ENCODE measurements at places on chromosomes 4 and X.

DNA sequence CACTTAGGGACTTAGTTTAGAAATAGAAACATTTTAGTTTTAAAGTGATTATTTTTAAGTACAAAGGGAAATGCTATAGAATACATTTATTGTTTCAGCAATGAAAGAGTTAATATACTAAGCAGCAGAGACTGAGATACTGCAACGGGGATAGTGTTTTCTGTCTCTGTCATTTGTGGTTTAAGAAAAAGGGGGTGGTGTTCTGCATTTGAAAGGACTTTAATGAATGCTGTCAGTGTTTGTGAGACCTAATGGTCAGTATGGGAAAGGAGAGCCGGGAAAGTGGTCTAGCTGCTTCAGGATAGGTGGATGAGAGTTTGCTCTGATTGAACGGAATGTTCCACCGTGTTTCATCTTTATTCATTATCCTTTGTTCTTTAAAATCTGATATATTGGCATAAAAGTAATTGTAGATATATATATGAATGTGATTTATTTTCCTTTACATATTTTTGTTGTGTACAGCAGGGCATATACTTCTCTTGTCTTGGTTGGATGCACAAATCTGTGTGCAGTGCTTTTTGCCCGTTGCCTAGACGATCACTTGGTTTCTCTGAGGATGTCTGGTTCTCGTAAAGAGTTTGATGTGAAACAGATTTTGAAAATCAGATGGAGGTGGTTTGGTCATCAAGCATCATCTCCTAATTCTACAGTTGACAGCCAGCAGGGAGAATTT is at the start of gene KLHL5:
Gene KLHL5, plus strand, starts transcription at position 139 of the 676 bp plus-strand sequence. Its CDS starts 421 bp downstream, at position 560.
- no peaks in the 10 kb centered on the region for H3K27me3 ChIP-seq
- H3K36me3 ChIP-seq, result peaks cover 10% of the 10 kb centered on the region
- peaks cover 15% of the 10 kb centered on the region for H3K4me1 ChIP-seq
- no peak within 1 kb of the TSS for H3K4me3 ChIP-seq
- no peak for DNase-seq

- H3K27me3 ChIP-seq, result peaks cover 48% of the 10 kb centered on the region
- peak overlapping the region; percentile 51 for H3K4me3 ChIP-seq
- H3K36me3 ChIP-seq, result peaks cover 2% of the 10 kb centered on the region
Observed at GRCh38 chr4:24913119-24913485, 260 bp upstream of the CCDC149 start.

DNA sequence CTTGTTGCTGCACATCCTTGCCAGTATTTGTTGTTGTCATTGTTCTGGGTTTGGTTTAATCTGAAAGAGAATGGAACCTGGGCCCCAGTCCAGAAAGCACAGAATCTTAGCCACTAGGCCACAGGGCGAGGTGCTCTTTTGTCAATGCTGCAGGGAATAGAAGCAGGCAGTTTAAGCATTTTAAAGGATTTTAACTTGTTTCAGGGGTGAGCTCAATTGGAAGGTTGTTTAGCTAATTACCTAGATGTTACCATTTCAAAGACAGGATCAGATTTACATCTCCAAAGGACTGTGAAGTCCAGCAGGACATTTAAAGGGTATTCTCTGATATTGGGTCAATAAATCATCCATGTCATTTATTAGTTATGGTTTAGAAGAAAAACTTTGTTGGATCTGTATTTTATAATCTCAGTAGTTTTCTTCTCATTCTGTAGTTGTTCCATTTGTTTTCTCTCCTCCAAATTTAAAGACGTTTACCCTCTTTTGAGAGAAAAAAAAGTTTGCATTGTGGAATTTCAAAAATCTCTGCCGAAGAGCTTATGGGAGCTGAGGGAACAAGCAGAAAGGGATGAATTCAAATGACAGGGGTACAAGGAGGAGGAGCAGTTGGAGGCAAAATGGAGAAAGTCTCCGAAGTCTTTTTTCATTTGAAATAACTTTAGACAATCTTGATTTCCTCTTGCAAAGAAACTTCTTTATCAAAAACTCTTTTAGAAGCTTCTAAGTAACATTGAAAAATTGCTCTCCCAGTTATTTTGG is 57.5 kb upstream of the FAM47C start:
- no peak overlapping the region for H3K4me3 ChIP-seq
- no peak overlapping the region for H3K27ac ChIP-seq
- no peak for DNase-seq
- H3K4me1 ChIP-seq, result no peaks in the 10 kb centered on the region
- no peaks in the 10 kb centered on the region for H3K27me3 ChIP-seq

GRCh38 chrX:78118628-78119027 is 14.6 kb downstream of the PGK1 start:
- H3K27ac ChIP-seq, result no peak overlapping the region
- DNase-seq, result no peak
- H3K27me3 ChIP-seq, result no peaks in the 10 kb centered on the region
- no peak overlapping the region for H3K4me3 ChIP-seq
- peaks cover 67% of the 10 kb centered on the region for H3K36me3 ChIP-seq
- H3K4me1 ChIP-seq, result peaks cover 64% of the 10 kb centered on the region

GRCh38 chr4:119498527-119498926 is 130.1 kb downstream of the PDE5A start:
- H3K27ac ChIP-seq, result peak overlapping the region; percentile 7
- no peaks in the 10 kb centered on the region for H3K27me3 ChIP-seq
- H3K36me3 ChIP-seq, result peaks cover 21% of the 10 kb centered on the region
- no peak overlapping the region for H3K4me3 ChIP-seq

DNA sequence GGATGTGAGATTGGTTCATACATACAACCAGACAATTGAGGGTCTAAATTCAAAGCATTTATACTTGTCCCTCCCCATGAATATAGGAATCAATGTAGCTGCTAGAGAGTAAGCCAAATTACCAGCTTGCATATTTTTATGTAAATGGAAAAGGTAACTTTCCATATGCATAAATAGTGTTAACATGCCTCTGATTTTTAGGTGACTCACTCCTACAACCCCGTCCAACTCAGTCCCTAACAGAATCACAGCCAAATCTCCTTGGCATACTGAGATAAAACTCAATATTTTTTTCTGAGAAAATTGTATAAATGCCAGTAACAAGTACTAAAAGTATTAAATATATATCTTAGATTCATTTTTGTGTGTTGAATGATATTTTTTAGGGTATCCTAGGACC is 67.2 kb downstream of the INPP4B start:
- H3K27me3 ChIP-seq, result no peaks in the 10 kb centered on the region
- no peak overlapping the region for H3K27ac ChIP-seq
- peaks cover 4% of the 10 kb centered on the region for H3K36me3 ChIP-seq
- no peak overlapping the region for H3K4me3 ChIP-seq

- no peak for DNase-seq
- H3K4me3 ChIP-seq, result no peak overlapping the region
- peaks cover 26% of the 10 kb centered on the region for H3K4me1 ChIP-seq
- H3K36me3 ChIP-seq, result peaks cover 29% of the 10 kb centered on the region
- no peaks in the 10 kb centered on the region for H3K27me3 ChIP-seq
- H3K27ac ChIP-seq, result no peak overlapping the region
Observed at GRCh38 chr4:146182443-146182842, 6.9 kb downstream of the LSM6 start.

- no peak overlapping the region for H3K27ac ChIP-seq
- no peaks in the 10 kb centered on the region for H3K36me3 ChIP-seq
- no peak for DNase-seq
- no peaks in the 10 kb centered on the region for H3K4me1 ChIP-seq
- peaks cover 19% of the 10 kb centered on the region for H3K27me3 ChIP-seq
Observed at GRCh38 chr4:173477016-173477415, 53.0 kb downstream of the HAND2 start.

GRCh38 chr4:78254893-78255292 is 197.8 kb downstream of the FRAS1 start:
- no peaks in the 10 kb centered on the region for H3K27me3 ChIP-seq
- H3K36me3 ChIP-seq, result no peaks in the 10 kb centered on the region
- H3K27ac ChIP-seq, result no peak overlapping the region
- H3K4me1 ChIP-seq, result no peaks in the 10 kb centered on the region

- no peaks in the 10 kb centered on the region for H3K36me3 ChIP-seq
- no peak for DNase-seq
- no peaks in the 10 kb centered on the region for H3K27me3 ChIP-seq
- no peak overlapping the region for H3K4me3 ChIP-seq
Observed at GRCh38 chrX:17414839-17415238, 39.8 kb downstream of the NHS start.

- H3K27ac ChIP-seq, result no peak overlapping the region
- H3K4me3 ChIP-seq, result no peak overlapping the region
- H3K36me3 ChIP-seq, result peaks cover 18% of the 10 kb centered on the region
- peaks cover 26% of the 10 kb centered on the region for H3K4me1 ChIP-seq
- no peaks in the 10 kb centered on the region for H3K27me3 ChIP-seq
Observed at GRCh38 chrX:154363706-154364439, 10.6 kb downstream of the FLNA start.

DNA sequence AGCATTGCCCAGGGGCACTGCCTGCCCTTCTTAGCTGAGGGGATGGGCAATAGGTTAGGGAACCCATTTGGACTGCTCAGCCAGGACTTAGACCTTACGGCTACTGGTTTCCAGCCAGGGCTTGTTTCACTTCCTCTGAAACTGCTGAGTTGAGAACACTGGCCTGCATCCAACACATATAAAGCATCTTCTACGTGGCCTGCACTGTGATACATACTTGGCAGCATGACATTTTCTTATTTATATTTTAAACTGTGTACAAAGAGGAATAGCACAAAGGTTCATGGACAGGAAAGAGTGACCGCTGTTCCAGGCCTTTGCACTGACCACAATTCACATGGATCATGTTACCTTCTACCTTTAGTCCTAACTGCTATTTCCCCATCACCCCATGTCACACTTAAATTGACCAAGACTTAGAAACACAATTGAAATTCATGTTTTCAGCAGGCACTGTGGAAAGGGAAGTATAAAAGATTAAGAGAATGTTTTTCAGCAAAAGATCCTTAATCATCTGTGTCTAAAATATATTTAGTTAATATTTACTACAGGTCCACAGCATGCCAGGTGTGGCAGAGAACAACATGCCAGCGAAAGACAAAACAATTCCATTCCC is 43.7 kb downstream of the NLGN4X start:
- no peak overlapping the region for H3K4me3 ChIP-seq
- no peaks in the 10 kb centered on the region for H3K27me3 ChIP-seq
- H3K27ac ChIP-seq, result no peak overlapping the region
- H3K36me3 ChIP-seq, result no peaks in the 10 kb centered on the region
- no peaks in the 10 kb centered on the region for H3K4me1 ChIP-seq

DNA sequence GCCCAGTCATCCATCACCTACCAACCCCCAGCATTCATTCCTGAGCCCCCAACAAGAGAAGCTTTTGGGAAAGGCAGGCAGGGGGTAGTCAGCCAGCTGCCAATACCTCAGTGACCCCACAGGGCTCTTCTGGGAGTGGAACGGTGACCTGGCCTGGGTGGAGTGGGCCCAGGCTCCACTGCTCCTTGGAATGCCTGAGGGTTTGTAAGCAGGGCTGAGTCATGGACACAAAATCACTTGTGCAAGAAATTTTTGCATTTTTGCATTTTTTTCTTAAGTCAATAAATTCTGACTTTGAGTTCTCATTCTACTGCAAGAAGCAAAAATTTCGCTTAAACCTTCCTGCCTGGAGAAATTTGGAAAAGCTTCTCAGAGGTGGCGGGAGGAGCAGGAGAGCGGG is 18.5 kb downstream of the SORCS2 start:
- no peak overlapping the region for H3K27ac ChIP-seq
- no peaks in the 10 kb centered on the region for H3K36me3 ChIP-seq
- no peak for DNase-seq
- H3K4me1 ChIP-seq, result no peaks in the 10 kb centered on the region
- no peak overlapping the region for H3K4me3 ChIP-seq

DNA sequence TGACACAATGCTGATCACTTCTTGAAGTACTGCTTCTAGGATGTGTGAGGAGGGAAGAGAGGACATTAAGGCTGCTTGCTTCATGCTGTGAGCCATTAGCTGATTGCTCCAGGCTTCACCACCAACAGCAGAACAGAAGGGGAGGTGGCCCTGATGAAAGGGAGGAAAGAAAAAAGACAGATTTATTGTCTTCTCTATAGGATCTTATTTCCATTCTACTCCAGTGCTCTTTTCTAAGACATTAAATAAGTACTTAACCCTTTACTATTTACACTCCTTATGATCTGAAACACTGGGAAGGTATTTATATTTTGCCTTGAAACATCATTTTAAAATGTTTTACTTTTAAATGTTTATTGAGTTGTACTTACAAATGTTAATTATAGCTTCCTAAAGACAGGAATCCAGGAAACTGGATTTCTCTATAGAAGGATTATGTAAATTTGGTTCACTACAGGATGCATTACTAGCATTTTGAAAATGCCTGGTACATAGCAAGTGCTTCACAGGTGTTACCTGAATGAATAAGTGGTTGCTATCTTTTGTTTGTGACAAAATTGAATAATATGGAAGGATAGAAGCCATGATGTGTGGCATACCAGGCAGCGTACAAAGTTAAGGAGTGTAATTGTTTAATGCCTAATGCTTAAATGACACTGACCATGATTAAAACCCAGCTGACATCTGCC is 680.9 kb upstream of the ATOH1 start:
- no peaks in the 10 kb centered on the region for H3K27me3 ChIP-seq
- H3K4me3 ChIP-seq, result no peak overlapping the region
- H3K36me3 ChIP-seq, result no peaks in the 10 kb centered on the region

DNA sequence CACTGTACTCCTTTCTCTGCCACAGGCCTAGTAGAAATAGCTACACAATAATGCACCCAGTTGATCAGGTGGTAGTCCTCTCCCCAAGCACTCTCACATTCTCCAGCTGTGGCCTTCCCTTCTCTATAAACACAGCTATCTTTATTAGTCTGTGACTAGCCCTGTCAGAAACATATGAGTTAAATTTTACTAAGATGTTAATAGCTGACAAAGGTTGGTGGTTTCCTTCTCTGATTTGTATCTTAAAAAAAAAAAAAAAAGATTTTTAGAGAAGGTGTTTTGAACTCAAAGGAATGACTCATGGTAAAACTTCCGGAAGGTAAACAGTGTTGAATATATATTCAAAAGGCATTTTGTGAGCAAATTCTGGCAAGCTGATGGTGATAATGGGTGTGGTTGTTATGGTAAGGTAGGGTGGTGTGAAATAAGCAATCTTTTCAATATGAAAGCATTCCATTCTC is 327.4 kb downstream of the PPP3CA start:
- DNase-seq, result peak; percentile 52
- peak overlapping the region; percentile 45 for H3K4me3 ChIP-seq
- H3K27me3 ChIP-seq, result peaks cover 4% of the 10 kb centered on the region

DNA sequence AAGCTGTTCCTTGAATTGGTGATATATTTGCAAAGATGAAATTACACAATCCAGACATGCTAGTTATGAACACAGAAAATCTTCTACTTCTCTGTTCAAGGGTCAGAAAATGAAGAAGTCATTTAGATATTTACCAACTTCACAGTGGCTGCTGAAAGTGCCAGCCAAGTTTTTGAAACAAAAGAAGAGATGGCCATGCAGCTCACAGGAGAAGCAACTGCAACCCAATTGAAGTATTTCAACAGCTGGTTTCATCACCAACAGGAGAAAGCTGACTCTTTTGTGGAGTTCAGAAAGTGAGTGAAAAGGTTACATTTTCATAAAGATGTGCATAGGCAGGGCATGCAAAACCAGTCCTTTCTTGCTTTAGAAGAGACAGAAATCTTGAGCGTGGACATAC is 70.1 kb upstream of the LSM6 start:
- no peaks in the 10 kb centered on the region for H3K36me3 ChIP-seq
- DNase-seq, result no peak
- no peak overlapping the region for H3K4me3 ChIP-seq

All from activated naive CD4-positive, alpha-beta T cell treated with anti-CD3 and anti-CD28 coated beads, Interleukin-2, amount 10 ng/mL, durations not matched to agents 7 days and 5 days (primary cell).